ENCODE measurements at places on chromosomes 7 and 10.
A peak's percentile ranks its signal among the peaks of the same experiment; 100 is the strongest.

GRCh38 chr7:100407285-100408180, 21.0 kb downstream of the ZCWPW1 start:
- peak; percentile 20 for DNase-seq

GRCh38 chr7:80053124-80053523, 81.5 kb upstream of the GNAI1 start:
- DNase-seq: no peak

- DNase-seq: no peak
These were observed 568.3 kb downstream of the TYW1 start for GRCh38 chr7:67564959-67565358.

- no peak for DNase-seq
These were observed 357.5 kb downstream of the ZWINT start for GRCh38 chr10:56003555-56003954.

GRCh38 chr10:110171032-110171431, 36.4 kb upstream of the MXI1 start:
- DNase-seq: no peak

- DNase-seq: no peak
These were observed 93.5 kb downstream of the VWC2 start for GRCh38 chr7:49866910-49867309.

DNA sequence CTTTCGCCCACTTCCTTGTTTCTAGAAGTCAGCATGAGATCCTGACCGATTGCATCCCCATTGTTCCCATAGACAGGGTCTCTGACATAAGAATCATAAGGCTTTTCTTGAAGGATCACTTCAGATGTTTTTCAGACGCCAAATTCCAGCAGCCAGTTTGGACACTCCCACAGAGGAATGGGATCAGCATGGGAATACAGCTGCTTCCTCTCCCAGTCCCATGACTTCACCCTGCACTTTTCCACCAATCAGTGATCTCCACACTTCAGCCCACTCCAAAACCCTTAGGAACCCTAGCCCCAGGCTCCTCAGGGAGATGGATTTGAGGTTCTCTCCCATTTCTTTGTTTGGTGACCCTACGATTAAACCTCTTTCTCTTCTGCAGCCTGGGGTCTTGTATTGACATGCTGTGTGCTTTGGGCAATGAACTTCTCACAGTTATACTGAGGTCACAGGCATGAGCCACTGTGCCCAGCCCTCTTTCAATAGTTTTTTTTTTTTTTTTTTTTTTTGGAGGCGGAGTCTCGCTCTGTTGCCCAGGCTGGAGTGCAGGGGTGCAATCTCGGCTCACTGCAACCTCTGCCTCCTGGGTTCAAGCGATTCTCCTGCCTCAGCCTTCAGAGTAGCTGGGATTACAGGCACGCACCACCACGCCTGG, 52.8 kb upstream of the CHST3 start:
- DNase-seq: no peak

Measured in T follicular helper cell (primary cell).